SW 1271 (cell line): ENCODE measurements at places on chromosomes 3 and 15.

- no peak for DNase-seq
These were observed 514.6 kb upstream of the CNTN3 start for GRCh38 chr3:75129101-75129500.

- no peak for DNase-seq
These were observed 20.2 kb downstream of the TNIK start for GRCh38 chr3:171439996-171440395.

DNA sequence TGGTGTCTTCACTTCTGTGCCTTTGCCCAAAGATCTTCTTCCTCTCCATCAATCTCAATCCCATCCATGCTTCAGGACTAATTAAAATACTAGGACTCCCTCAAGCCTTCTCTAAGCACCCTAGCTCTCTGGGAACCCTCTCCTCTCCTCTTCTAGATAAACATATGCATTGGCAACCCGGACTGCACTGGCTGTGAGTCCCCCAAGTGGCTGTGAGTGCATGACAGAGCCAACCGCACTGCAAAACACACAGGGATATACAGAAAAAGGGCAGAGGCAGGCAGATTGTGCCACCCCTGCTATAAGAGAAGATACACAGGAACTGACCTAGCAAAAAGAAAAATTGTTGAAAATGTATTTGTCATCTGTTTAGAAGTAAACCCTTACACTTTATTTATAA is 457.1 kb downstream of the MFSD1 start:
- DNase-seq = no peak

GRCh38 chr3:99684644-99685043 is 46.2 kb downstream of the COL8A1 start:
- no peak for DNase-seq

DNA sequence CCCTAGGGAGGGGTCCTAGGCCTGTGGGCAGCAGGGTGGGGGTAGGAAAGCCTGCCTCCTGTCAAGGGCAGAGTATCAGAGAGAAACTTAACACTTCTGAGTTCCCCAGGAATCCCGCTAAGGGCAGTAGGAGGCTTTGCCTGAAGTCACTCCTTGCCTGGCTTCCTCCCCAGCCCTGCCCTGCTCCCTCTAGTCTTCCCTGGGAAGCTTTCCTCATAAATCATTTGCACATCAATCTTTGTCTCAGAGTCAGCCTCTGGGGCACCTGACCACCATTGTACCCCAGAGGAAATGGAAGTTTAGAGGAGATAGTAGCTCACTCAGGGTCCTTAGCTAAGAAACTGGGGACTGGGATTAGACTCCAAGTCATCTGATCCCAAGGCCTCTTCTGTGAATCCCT is 129.4 kb upstream of the TLE3 start:
- no peak for DNase-seq

- no peak for DNase-seq
These were observed 100.6 kb upstream of the TSC22D2 start for GRCh38 chr3:150307311-150308036.

DNA sequence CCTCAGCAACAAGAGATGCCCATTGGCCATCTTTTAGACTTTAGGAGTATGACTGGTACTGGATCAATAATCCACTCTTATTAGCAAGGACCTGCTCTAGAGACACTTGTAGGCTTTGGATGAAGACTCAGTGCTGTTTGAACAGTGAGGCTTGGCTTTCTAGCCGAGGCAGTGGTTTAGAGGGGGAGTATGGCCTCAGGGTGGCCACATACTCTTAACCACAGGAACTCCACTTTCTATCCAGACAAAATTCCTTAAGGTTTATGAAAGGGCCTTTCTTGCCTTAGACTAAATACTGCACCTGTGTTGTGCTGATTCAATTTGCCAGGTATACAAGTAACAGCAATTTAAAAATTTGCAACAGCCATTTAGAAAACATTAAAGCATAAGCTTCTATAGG is 1046.3 kb downstream of the DIPK2A start:
- no peak for DNase-seq

GRCh38 chr3:170802164-170803151 is 67.5 kb downstream of the RPL22L1 start:
- DNase-seq = no peak

GRCh38 chr15:93779341-93779740 is 452.0 kb upstream of the MCTP2 start:
- DNase-seq = no peak

DNA sequence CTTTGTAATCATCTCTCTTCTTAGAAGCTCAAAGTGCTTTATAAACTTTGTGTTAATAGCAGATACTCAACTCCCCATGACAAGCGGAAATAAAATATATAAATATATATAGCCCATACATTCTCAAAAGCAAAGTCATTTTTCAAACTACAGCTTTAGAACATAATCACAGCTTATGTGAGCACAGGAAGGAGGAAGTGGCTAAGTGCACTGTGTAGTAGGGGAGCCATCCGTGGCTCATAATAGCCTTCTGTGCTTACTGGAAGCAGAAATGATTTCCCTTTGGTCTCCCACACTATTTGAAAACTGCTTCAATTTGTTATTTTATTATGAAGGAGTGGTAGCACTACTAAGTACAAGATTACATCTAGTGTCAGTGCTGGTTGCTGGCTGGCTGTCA is 151.4 kb upstream of the ARL6 start:
- no peak for DNase-seq

GRCh38 chr15:87620393-87620792 is 636.1 kb downstream of the NTRK3 start:
- no peak for DNase-seq

GRCh38 chr3:193554811-193555210 is at the start of gene ATP13A4:
TSS of gene ATP13A4 (minus strand) at chr3:193554895. CDS start at chr3:193554799, 96 bp downstream.
- no peak for DNase-seq
